ENCODE measurements at places on chromosomes 12 and 14.

DNA sequence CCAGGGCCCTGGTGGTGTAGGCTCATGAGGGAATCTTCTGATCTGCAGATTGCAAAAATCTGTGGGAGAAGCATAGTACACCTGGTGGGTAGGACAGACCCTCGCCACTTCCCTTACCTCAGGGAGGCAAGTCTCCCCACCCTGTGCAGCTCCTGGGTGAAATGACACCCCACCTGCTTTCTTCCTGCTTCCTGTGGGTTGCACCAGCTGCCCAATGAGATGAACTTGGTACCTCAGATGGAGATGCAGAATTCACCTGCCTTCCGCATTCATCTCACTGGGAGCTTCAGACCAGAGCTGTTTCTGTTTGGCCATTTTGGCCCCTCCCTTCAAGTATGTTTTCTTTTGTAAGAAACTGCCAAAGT lies 4.7 kb downstream of the CLEC2D start:
- DNase-seq = no peak

- no peak for DNase-seq
These were observed 77.5 kb downstream of the PELI2 start for GRCh38 chr14:56195704-56196103.

DNA sequence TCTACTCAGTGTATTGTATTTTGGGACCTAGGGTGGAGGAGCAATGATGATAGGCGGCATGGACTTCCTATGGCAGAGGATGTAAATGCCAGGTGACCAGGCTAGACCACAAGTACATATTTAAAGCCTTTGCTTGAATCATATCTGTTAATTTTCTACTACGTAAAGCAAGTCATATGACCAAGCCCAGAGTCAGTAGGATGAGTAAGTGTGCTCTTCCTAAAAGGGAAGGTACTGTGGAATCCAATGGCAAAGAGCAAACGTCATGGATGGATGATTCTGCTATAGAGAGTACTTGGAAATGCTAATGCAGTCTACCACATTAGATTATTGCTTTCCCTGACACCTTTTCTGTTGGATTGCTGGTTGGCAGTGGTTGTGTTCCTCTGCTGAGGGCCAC lies 16.8 kb downstream of the GPATCH2L start:
- DNase-seq = no peak

DNA sequence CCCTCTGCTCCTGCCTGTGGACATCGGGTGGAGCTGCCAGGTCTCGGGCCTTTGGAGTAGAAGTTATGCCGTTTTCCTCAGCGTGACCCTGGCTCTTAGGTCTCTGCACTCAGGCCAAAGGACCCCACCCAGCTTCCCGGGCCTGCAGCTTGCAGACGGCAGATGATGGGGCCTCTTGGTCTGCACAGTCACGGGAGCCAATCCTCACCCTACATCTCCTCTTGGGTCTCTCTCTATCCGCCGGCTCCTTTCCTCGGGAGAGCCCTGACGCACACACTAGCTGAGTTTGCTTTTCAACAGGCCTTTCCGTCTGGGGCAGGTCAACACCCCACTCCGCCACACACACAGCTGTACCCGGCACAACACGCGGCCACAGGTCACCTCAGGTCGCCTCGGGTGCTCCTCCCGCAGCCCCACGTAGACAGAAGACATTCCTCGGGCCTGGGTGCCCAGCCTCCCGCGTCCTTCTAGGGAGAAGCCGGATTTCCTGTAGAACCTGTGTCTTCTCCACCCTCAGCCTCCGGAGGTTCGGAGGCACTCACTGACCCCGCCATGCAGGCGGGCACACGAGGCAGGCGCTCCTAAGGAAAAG lies 9.9 kb downstream of the GALNT9 start:
- DNase-seq = no peak

DNA sequence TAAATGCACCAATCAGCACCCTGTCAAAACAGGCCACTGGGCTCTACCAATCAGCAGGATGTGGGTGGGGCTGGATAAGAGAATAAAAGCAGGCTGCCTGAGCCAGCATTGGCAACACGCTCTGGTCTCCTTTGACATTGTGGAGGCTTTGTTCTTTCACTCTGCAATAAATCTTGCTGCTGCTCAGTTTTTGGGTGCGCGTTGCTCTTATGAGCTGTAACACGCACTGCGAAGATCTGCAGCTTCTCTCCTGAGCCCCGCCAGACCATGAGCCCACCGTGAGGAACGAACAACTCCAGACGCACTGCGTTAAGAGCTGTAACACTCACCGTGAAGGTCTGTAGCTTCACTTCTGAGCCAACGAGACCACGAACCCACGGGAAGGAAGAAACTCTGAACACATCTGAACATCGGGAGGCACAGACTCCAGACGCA lies 8.4 kb upstream of the PIANP start:
- no peak for DNase-seq

DNA sequence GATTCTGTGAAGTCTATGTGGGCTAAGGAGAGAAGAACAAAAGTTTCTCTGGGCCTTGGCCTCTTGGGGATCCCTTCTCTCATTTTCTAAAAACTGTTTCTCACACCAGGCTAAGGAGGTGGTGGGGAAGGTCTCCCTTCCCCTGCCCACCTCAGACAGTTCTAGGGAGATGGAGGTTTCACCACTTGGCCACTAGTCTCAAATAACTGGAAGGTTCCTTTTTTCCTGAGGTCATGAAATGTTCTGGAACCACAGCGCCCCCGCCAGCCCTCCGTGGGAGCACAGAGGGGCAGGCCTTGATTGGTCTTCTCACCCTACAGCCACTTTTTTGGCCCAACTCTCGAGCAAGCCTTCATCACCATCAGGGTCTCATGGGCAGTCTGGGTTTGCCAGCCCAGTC lies 12.6 kb downstream of the C12orf43 start:
- no peak for DNase-seq

- DNase-seq = no peak
These were observed 41.1 kb upstream of the PCED1B start for GRCh38 chr12:47038270-47038748.

DNA sequence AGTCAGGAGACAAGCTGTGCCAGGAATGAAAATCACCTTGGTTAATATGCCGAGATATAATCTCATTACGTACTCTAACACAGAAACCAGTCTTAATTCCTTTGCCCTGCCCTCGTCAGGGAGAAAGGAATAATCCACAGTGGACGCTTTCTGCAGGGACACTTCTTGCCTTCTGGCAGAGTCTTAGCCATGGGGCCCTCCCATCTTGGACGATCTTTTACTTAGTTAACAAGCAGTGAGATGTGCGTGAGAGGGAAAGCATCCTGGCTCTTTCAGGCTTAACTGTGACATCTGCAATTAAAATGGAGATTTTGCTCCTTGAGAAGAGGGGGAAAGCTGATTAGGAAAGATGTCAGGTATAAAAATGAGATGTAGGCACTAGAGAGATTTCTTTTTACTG lies 246.4 kb downstream of the TMEM132C start:
- no peak for DNase-seq

DNA sequence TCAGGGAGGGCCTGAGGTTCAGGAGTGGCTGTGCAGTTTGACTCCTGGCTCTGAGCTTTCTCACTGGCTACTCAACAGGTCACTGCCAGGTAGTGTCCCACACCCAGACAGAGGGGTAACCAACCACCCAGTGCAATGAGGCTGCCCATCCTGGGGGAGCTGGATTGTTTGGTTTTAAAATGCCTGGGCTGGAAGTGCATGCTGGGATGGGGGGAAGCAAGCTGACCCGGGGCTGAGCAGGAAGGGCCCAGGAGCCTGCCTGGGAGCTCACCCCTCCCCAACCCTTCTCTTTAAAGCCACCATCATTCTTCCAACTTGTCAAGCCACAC lies 12.6 kb upstream of the ABHD12B start:
- DNase-seq = no peak

DNA sequence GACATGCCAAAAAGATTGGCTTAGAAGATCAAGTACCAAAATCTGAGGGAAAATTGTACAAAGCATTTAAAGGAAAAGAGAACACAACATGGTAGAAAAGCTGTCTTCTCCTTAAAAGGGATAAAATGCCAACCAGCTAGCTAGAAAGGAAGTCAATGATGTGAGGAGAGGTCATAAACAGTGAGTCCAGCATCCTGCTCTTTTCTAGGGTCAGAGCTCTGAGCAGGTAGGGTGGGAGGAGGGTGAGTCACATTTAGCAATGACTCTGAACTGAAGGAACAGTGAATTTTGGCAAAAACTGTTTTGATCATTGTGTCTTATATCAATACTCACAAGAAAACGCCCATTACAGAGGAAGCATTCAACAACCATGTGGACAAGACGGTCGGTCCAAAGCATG lies 322.3 kb downstream of the DAD1 start:
- no peak for DNase-seq

DNA sequence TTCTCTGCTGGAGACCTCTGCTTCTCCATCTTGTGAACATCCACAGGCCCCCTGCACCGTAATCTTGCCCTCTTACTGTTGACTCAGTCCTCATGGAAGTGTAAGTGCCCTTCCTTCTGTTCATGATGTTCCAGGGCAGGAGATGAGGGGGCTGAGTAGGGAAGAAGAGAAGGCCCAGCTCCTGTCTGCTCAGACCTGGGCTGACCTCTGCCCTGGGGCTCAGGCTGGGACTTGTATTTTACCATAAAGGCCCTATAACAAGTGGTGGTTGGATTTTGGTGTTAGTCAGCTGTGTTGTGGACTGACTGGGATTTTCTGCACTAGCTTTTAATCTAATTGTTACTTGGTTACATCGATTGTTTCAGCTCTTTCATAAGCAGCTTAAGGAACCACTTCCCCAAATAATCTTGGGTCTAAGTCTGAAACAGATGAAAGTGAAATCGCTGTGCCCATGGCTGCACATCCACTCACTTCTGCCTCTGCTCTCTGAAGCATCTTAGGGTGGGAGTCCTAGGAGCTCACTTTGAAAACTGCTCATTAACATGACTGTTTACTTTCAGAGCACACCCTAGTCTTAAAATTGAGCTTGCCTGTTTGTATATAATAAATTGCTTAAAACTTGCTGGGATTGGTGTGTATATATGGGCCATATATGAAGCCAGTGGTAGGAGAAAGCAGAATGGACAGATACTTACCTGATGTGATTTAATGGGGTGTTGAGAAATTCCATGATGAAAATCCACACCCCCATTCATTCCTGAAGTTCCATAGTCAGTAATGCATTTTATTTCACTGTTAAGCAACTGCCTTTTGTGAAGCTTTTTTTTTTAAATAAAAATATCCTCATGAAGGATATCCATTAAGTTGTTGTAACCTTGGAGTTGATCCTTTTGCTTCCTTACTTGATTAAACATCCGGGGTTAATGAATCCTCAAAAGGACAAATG lies 17.7 kb downstream of the C12orf71 start:
- no peak for DNase-seq

DNA sequence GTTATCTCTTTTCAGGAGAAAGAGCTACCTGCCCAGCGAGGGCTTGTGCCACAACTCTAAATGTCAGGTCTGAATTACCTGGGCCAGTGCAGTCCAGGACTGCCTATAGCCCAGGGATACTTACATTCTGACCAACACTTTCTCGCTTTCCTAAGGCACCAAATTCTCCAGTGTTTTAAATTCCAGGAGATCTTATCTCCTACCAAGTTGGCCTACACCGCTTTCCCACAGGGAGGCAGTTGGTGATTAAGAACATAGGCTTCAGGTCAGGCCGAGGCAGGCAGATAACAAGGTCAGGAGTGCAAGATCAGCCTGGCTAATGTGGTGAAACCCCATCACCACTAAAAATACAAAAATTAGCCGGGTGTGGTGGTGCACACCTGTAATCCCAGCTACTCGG lies 41.1 kb downstream of the RPS29 start:
- no peak for DNase-seq

- DNase-seq = no peak
These were observed 13.8 kb upstream of the EEA1 start for GRCh38 chr12:92942905-92943304.

- DNase-seq = no peak
These were observed 2.5 kb upstream of the CTDSP2 start for GRCh38 chr12:57849035-57849434.

DNA sequence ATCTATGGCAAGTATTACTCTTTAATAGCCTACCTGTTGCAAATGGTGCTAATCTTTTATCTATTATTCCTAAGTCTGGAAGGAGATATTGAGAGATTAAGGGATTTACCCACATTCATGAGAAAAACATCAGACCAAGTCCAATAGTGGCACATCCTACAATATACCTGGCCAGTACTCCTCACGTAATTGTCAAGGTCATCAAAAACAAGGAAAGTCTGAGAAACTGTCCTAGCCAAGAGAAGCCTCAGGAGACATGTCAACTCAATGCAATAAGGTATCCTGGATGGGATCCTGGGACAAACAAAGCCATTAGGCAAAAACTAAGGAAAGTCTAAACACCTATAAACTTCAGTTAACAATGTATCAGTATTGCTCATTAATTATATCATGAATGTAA lies 12.5 kb downstream of the NR2C1 start:
- DNase-seq = no peak

- DNase-seq = no peak
These were observed 168.5 kb upstream of the RTL1 start for GRCh38 chr14:101072070-101072469.

GRCh38 chr14:81091660-81092059 lies 129.1 kb downstream of the GTF2A1 start:
- no peak for DNase-seq

GRCh38 chr14:57962325-57963035 lies 96.6 kb upstream of the SLC35F4 start:
- no peak for DNase-seq

DNA sequence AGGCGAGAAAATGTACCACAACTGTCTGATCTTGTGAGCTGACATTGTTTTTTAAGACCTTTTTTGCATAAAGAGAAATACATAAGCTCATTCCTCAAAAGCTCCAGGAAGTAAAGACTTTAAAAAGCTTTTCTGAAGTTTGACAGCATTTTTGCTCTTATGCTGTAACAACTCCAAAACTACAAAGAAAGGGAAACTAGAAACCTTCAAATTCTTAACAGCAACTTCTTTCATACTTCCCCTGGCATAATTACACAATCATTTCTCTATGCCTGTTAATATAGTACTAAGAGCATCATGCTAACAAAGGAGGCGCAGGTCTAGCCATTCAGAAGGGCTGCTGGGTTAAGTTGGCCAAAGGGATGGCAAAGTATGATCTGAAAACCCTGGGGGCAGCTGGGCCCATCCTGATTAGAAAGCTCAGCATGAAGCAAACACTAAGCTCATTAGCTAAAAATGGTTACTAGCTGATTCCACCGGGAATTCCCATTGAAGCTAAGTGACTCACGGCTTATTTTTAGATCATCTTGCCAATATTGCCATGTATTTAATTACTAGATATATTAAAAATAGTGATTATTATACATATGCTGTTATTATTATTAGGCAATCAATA lies 26.1 kb upstream of the ANP32D start:
- DNase-seq = no peak

- DNase-seq = no peak
These were observed 481.8 kb downstream of the TMEM117 start for GRCh38 chr12:44317651-44318126.

DNA sequence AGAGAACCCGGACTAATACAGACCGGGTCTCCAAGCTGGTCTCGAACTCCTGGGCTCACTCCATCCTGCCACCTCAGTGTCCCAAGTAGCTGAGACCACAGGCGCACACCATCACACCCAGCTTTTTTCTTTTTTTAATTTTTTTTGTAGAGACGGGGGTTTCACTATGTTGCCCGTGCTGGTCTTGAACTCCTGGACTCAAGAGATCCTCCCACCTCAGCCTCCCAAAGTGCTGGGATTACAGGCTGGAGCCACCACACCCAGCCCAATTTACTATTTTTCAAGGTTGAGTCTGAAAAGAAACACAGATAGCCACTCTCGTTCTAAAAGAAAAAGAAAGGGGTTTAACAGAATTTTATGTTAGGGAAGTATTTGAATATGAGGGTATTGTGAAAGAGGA lies 1.8 kb downstream of the ERO1A start:
- DNase-seq = no peak

All from stimulated activated CD4-positive, alpha-beta T cell treated with anti-CD3 and anti-CD28 coated beads, Interleukin-1b, Interleukin-23, amount 100 ng/mL, for 4 hours (primary cell).